ENCODE measurements at places on chromosomes 3 and 15.

GRCh38 chr3:116200956-116201690, 244.2 kb downstream of the LSAMP start:
- no peak for DNase-seq

DNA sequence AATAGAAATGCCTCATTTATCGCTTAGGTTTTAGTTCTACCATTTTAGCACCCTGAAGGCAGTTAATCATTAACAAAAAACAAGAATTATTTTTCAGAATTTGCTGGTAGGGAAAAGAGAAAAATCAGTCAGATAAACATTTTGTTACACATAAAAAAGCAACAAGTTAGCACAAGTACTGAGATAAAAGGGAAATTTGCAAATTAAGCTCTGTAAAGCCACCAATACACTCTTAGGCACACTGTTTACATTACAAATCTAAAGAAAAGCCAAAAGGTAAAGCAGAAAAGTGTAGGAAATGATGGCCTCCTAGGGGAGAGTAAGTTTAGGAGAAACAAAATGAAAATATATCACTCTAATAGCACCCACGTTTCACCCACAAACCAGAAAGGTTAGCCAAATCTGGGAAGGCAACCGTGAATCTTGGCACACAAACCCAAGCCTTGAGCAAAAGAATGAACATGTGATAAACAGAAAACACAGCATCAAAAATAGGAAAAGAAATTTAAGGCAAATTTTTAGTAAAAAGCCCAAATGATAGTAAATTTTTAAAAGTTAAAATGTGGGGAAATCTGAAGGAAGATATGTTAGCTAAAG, 1.6 kb upstream of the SATB1 start:
- DNase-seq = no peak

GRCh38 chr3:19816631-19817030, 117.4 kb downstream of the EFHB start:
- DNase-seq = no peak

GRCh38 chr3:52184690-52185089, 13.3 kb upstream of the ALAS1 start:
- peak; percentile 30 for DNase-seq

- DNase-seq = no peak
Measured at GRCh38 chr3:861721-862120, 231.1 kb upstream of the CNTN6 start.
